ENCODE measurements at places on chromosomes 12 and 14. TPM values are rescaled to one million over a fixed set of nuclear protein-coding genes. Genes with fewer than 3 reads are reported as not detected.

- no peak for DNase-seq
Measured at GRCh38 chr14:23520899-23521533, 30.5 kb downstream of the ZFHX2 start.

DNA sequence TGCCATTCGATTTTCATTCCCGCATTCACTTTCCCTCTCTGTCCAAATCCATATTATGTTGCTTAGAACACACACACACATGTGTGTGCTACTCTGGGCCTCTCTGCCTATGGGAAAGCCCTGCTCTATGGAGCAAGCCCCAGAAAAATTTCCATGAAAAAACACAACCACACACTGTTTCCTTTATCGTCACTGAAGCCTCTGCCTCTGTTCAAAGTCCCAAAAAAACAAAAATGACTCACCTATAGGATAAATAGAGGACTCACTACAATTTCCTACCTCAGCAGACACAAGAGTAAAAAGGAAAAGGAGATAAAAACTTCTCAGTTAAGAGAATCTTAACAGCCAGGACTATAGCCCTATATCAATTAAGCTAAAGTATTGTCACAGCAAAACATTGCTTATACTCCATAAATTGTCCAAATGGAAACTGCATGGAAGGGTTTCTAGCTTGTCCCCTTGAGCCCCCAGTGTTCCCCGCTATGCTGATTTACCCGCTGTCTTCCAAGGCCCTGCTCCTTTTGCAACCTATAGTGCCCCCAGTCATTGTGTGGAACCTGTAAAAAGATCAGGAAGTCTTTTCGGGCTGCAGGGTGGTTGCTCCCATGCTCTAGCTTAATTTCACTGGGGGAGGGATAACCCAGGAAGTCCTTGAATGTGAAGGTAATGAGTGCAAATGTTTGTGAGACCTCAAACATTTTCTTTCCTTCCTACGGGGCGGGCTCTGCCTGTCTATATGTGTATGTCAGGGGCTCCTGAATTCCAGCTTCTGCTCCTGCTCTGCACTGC is 11.1 kb upstream of the PIP4K2C start:
- DNase-seq: no peak

Gene NID2
- total RNA-seq: 22.0 TPM

Gene GDF3
- not detected for total RNA-seq

Gene MMP17
- 7.1 TPM for total RNA-seq

Gene ISM2
- total RNA-seq: 0.07 TPM
